NCI-H2081 (cell line): ENCODE measurements at places on chromosomes 6 and 20.

DNA sequence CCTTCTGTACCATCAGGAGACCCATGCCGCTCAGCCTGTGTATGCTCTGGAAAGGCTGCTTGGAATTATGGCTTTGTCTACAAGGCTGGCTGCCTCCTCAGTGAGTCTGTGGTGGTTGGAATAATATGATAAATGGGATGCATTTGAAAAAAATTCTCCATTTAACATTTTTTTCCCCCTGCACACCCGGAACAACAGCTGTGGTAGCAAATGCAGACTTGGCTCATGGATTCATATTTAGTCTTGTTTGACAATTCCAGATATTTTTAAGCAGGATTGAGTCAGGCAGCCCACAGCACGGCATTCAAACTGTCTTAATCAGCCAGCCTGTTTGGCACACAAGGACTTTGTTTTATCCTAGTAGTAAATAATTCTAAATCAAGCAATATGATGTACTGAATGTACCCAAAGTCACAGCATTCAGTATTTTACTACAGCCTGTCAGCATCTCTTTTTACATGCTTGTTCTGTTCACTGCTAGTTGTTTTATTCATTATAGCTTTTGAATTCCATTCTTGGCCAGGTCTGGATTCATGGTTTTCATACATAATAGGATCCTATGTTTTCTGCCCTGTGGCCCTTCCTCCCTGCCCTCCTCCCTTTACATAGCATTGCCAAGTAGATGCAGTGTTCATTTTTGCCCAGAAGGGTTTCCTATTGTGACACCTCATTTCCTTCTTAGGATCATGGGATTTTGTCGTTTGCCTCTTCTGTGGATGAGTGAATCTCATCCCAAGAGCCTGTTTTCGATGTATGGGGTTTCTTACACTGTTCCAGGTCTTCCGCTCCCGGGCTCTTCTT lies 68.1 kb downstream of the LRRC1 start:
- DNase-seq: no peak

DNA sequence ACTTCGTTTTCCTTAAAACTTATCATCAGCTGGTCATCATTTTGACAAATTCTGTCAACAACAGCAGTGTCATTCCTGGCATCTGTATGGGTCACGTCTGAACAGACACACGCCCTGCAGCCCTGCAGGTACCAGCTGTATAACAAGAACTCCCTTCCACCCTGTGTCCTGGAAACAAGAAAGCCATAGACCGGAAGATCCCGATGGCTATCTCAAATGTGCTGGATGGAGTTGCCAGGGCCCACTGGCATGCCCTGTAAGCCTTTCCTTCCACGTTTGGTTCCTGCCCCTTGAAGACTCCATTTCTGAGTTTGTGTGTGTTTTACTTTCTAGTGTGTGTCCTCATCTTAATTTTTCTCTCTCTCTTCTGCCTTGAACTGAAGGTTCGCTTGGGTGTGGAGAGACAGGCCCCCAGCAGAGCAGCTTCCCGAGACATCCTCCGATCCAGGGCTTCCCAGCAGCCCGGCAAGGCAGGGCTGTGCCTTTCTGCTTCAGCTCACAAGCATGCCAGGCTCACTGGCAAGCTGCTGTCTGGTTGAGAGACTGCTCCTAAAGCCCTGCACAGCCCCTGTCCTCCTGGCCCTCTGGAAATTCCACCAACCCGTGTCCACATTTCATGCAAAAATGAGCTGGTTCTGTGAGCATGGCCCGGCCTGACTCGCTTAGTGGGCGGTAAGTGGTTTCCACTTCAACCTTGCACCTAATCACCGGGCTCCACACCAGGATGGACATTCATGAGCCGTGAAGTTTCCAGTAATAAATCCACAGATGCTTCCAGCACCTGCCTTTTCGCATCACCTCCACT lies 8.7 kb downstream of the GFRA4 start:
- no peak for DNase-seq

DNA sequence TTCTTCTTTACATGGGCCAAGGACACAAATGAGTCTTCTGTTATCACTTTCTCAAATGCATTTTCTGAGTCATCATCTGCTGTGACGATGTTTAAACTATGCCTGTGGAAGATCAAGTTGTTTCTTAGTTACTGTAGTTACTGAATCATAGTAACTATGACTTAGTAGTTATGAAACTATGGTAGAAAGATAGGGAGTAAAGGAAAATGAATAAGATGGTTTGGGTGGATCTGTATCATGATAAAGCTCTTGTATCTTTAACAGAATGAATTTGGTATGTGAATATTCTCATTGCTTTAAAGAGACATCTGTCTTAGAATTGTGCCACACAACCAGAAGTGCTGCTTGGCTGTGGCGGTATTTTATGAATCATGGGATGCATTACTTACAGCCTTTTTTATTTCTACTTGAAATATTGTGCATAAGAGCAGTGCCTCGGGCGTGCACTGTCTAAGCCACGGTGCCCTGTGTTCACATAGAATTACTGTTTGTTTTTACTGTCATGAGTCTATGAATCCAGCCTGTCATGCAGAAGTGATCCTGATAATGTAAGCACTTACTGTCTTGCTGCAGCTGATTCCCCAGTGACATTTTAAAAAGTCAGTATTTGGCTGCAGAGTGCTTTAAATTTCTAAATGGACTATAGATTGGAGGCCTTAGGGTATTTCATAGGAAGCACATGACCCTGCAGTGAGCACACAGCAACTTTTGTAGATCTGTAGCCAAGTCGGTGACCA lies 215.2 kb downstream of the TMEM242 start:
- DNase-seq: no peak

- peak; percentile 36 for DNase-seq
Observed at GRCh38 chr6:157273756-157274470, 49.4 kb downstream of the TMEM242 start.

GRCh38 chr20:61762886-61763739 lies 302.6 kb downstream of the TAF4 start:
- DNase-seq: no peak

- no peak for DNase-seq
Observed at GRCh38 chr6:143264986-143265764, 185.3 kb downstream of the ADAT2 start.

DNA sequence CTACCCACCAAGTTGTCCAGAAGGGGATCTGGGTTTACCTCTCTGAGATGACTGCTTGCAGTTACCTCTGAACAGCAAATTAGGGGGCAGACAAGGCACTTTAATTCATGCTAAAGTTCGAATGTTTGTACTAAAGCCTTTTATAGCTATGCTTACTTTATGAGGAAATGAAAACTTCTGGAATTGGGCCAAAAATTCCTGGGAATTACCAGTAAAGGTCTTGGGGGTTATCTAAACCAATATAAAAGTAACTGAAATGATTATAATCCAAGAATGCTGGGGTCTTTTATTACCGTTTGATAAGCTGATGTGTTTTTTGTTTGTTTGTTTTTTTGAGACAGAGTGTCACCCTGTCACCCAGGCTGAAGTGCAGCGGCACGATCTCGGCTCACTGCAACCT lies 7.9 kb upstream of the LZTS3 start:
- no peak for DNase-seq

GRCh38 chr20:23251779-23252178 lies 98.8 kb upstream of the NXT1 start:
- no peak for DNase-seq

- DNase-seq: no peak
Observed at GRCh38 chr20:62449951-62450691, 22.8 kb upstream of the RBBP8NL start.

DNA sequence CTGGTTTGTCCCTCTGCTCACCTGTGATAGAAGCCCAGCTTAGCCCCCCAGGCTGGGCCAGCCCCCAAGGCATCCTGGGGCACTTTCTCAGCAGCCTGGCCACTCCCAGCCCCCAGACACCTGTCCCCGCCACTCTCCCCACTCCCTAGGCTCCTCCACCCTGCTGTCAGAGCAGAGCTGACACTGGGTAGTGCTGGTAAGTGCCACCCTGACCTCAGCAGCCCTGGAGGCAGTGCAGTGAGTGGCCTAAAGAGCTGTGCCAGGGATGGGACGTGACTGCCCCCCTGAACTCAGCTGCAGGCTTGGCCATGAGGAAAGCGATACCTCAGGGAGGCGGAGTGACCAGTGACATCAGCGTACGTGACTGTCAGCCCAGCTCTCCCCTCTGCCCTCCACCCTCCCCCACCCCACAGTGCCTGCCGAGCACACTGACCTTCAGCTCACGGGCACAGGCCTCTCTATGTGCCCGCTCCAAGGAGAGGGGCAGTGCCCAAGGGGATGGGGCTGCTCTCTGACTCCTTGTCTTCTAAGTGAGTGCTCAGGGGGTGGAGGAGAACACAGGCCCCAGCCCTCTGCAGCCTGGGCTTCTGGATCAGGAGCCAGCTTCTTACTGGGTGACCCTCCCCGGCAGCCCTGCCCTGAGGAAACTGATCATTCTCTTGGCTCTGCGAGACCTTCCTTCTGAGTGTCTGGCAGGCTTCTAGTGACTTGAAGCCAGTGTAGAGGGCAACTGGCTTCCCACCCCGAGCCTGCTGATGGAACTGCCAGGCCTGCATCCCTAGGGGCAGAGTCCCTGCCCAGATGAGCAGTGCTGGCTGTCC lies 172.7 kb downstream of the MRPL14 start:
- no peak for DNase-seq

GRCh38 chr6:151352410-151353396 lies 38.7 kb downstream of the ZBTB2 start:
- no peak for DNase-seq

- DNase-seq: no peak
Observed at GRCh38 chr6:14100138-14100537, 17.4 kb upstream of the CD83 start.

GRCh38 chr6:148625609-148626008 lies 121.2 kb upstream of the UST start:
- DNase-seq: no peak

DNA sequence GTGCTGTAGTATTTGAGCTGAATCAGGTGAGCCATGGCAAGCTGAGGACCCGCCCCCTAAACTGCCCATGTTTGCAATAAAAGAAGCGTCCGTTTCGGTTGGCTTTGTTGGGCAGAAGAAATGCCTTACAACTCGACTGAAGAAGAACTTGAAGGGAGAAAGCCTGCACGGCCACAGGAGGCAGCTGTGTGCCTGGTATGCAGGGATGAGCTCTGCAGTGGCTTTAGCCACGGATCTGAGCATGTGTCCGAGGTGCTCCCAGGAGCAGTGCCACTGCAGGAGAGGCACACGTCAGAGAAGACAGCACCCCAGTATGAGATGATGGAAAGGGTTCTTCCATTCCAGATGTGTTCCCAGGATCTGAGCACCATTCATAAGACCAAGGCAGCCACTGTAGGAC lies 23.5 kb downstream of the KIZ start:
- DNase-seq: no peak

DNA sequence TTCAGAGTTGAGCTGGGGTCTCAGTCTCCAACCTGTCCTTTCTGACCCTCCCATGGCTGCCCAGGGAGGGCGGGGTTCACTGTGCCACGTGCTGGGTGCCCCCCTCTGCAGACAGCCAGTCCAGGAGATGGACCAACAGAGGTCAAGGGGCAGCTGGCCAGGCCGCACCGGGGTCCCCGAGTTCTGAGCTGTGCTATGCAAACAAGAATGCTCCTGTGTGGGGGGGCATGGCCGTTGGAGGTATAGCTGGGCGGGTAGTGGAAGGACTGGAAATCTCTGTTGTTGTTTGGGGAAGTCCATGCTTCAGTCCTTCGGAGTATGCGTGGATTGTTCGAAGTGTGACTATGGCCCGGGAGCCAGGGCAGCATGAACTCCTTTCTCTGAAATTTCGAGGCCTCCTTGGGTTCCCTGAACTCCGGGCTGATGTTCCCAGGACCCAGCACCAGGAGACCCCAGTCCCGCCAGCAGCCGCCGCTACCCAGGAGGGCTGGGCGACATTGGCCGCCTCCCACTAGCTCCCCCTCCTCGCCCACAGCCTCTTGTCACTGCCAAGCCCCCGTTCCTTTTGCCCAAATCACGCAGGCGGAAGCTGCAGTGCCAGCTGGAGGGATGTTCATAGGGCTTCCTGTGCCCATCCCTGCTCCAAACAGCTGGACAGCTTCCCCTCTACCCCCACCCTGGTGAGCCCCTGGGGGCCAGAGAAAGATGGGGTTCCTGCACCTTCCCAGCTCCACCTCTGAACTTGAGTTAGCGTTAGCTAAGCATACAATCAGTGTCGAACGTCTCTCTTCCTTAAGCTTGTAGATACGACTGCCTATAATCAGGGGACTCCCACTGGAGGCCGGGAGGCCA lies 126.6 kb downstream of the TAF4 start:
- DNase-seq: no peak

DNA sequence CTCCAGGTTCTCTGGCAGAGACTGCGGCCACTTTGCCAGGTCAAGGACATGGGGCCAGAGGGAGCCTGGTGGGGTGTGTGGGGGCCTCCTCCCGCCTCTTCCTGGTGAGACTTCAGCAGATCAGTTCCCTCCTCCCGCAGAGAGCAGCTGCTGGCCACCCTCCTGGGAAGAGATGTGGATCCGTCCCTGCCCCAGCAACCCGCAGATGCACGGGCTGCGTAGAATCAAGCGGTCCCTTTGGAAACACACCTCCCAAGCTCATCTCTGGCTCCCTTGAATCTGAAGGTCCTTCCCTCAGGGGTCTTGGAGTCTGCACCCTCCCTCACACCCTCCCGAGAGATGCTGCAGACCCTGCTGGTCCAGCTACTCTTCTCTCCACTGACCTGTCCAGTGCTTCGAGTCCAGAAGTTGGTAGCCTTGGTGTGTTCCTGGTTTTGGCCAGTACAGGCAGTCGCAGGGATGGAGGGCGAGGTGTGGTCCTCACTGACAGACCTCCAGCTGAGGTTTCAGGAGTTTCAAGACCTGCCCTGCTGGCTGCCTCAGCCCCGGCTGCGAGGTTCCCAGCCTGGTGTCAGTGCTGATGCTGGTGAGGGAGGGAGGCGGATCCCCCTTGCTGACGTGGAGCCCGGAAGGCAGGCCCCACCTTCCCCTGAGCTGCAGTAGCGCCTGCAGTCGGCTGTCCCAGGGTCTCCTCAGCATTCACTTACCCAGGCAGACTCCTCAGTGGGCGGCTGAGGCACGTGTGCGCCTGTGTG lies at the start of gene NPBWR2:
TSS of gene NPBWR2 (minus strand) at position 585 of the 755 bp plus-strand sequence. CDS start 734 bp downstream, outside the sequence.
- DNase-seq: no peak

DNA sequence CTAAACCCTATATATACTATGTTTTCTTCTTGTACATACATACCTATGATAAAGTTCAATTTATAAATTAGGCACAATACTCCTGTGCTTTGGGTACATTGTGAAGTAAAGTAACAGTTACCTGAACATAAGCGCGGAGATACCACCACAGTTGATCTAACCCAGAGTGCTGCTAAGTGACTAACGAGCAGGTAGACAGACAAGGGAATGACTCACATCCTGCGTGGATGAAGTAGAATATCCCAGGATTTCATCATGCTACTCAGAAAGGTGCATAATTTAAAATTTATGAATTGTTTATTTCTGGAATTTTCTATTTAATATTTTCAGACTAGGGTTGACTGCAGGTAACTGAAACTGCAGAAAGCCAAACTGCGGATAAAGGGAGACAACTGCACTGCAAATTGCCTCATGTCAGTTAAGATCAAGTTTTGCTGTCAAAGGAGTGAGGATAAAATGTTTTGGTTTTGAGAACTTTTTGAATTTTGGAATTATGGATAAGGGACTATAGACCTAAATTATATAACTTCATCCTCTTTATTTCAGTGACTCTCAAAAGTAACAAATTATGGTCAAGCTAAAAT lies 14.4 kb downstream of the MKKS start:
- DNase-seq: no peak

GRCh38 chr6:90350689-90351554 lies 54.3 kb upstream of the BACH2 start:
- DNase-seq: no peak
